ENCODE measurements at places on chromosomes 1 and 21.

DNA sequence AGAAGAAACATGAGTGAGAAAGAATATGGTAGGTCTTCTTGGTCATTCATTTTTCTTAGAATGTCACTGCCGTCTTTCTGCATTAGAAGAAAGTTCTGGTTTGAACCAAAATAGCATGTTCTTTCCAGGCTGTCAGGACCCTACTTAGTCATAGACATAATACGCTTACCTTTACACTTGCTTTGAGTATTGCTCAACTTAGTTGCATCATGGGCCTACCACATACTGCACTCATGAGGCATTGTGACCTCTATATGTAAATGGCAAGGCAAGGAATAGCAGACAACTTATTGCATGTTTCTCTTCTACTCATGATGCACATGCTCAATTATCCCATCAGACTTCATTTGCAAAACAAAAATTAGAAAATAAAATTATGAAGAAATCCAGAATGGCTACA lies 415.0 kb downstream of the HLX start:
- DNase-seq: no peak

DNA sequence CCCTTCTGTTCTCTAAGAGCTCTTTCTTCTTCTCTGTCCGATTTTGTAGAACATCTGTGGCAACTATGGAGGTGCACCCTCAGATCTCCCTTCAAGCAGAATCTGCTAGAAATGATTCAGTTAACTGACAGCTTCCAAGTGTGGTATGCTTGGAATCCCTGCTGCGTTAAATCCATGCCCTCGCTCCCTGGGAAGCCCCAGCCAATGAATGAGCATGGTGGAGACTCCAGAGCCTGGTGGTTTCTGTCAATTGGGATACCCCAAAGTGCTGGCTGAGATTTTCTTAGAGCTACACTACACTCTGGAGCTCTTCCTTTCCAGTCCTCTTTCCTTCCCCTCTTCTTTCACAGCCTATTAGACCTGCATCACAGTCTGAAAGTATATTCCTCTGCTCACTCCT lies 116.3 kb upstream of the C1orf21 start:
- no peak for DNase-seq

DNA sequence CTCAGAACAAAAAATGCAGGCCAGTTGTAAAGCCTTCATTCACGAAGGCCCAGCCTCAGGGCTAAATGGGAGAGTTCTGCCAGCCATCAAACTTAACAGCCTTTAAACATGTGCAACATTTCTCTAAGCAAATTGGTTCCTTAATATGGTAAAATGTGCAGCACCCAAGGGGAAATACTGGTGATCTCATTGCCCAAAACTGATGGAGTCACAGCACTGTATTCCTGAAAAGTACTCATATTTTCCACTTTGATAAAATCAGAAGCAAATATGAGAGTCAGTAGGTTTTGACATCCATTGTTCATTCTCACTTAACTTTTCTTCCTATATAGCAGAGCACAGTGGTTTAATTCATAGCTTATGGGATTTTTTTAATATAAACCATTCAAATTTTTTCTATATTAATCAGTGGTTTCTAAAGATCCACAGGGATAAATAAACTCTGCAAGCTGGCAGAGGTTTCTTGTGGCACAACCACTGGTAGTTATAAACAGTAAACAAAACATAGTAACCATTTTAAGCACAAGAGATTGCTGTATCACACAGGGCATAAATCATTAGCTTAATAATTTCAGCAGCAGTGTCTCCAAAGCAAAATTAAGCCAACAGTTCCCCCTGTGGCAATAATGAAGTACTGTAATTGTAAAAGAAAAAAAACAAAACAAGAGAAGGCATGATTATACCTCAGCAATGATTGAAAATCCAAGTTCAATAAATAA lies 106.9 kb upstream of the LYPLAL1 start:
- no peak for DNase-seq

GRCh38 chr1:84156210-84156621 lies 12.1 kb downstream of the PRKACB start:
- DNase-seq: no peak

DNA sequence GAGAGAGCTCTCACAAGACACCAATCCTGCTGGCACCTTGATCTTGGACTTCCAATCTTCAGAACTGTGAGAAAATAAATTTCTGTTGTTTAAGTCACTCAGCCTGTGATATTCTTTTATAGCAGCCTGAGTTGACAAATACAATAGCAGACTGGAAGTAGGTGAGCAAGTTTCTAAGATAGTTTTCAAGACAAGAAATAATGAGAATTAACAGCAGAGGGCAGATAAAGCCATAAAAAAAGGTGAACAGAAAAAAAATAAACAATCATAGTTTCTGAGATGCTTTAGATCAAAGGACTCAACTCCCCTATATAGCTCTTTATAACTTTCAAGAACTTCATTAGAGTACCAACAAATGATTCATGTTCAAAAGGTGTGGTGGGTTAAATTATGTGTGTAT lies 119.8 kb downstream of the PLPPR5 start:
- DNase-seq: no peak

DNA sequence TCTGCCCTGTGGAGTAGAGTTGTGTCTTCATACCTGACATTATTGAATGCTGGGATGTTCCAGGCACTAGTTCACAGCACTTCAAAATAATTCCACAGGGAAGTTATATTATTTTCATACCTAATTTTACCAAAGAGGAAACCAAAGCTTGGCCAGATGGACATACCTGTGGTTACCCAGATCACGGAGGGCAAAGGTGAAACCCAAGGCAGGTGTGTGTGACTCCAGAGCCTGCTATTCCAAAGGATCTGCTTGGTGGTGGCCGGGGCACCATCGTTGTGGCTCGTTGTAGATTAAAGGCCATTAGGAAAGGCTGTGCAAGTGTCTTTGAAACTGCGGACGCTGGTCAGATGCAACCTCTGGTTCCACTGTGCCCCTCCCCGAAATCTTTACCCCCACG lies 108.6 kb downstream of the ZBTB18 start:
- DNase-seq: no peak

- DNase-seq: no peak
Measured at GRCh38 chr1:245991266-245991665, 515.8 kb downstream of the SMYD3 start.

DNA sequence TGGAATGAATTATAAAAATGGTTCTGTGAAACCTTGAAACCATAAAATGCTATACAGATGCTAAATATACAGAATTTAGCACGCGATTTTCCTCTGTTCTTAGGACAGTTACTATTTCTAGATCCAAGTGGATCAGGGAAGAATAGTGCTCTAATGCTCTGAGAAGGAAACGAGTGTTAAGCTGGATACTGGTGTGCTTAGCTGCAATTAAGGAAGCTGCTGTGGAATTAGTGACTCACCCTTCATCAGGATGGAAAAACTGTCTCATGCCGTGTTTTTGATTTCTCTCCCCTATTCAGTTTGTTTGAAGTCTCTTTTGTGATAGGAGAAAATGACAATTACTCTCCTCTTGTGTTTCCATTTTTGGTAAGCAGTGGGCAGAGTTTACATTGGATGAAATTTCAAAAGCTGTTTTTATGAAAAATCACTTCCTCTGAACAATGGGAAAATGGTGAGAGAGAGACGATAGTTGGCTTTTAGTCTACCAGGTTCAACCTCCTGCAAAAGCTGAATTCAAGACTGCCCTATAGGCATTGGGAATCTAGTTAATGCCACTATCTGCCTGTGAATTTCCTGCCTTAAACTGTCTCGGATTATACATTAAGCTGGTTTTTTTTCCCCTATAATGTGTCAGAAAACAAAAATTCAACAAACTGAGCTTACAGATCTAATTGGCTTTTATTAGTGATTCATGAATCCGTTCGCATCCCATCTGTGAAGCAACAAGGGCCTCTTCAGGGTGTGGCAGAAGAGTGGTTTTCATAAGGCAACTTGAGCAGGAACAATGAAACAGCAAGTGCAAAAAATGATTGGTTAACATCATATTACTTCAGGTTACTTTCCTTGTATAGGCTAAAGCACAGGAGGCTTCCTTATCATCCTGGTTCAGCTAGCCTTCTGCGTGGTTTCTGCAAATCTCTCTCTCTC lies 179.8 kb downstream of the ST6GALNAC3 start:
- no peak for DNase-seq
